ENCODE measurements at places on chromosomes 6 and 20.

- DNase-seq = no peak
Measured at GRCh38 chr6:36999061-36999750, 6.2 kb upstream of the FGD2 start.

GRCh38 chr6:87094576-87094975 is 330 bp downstream of the CGA start:
- no peak for DNase-seq

GRCh38 chr20:63774306-63774705 is 34.7 kb downstream of the SLC2A4RG start:
- no peak for DNase-seq

DNA sequence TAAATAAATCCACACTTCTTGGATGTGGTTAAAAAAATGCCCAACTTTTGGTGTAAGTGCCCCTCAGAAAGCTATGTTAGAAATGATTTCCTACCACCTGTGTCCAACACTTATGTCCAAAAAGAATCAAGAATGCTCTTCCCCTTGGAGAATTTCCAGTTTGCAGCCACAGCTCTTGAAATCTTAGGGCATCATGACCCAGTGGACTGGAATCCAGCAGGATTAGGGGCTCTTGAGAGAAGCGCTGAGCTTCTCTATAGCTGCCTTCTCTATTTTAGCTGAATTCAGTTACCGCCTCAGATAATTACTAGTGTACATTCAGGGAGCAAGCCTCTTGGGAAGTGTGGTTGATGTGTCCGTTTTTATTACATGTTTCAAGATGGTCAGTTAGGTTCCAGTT is 2.5 kb downstream of the PHACTR1 start:
- DNase-seq = no peak

GRCh38 chr6:67916399-67916798 is 718.7 kb upstream of the ADGRB3 start:
- no peak for DNase-seq

GRCh38 chr6:162179196-162179951 is 548.2 kb downstream of the PRKN start:
- DNase-seq = no peak

DNA sequence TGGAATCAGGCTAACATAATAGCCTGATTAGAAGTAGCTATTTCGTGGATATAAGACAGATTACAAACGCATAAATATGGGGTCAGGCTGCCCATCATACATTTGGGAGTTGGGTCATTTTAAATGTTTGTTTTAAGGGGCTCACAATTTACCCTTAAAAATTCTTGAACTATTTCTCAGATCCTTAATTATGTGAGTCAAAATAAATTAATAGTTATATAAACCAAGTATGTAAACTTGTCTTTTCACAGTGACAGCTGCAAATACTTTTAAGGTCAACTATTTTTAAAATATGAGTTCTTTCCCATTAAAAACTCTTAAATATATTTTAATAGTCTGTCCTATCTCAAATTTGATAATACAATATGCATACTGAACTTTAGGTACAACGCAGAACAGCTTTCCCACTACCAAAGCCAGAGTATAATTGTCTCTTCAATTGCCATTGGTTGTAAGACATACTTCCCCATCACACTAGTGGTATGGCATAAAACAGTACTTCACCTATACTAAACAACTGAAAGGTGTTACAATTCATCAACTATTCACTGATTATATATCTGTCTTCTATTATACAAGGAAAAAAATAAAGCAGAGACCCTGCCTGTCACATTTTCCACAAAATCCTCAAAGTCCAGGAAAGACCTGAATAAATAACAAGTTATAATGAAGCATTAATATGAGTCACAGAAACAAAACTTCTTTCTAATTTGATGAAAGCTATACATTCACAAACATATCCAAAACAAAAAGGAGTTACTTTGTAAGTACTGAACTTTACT is 80.8 kb upstream of the COL21A1 start:
- DNase-seq = no peak

DNA sequence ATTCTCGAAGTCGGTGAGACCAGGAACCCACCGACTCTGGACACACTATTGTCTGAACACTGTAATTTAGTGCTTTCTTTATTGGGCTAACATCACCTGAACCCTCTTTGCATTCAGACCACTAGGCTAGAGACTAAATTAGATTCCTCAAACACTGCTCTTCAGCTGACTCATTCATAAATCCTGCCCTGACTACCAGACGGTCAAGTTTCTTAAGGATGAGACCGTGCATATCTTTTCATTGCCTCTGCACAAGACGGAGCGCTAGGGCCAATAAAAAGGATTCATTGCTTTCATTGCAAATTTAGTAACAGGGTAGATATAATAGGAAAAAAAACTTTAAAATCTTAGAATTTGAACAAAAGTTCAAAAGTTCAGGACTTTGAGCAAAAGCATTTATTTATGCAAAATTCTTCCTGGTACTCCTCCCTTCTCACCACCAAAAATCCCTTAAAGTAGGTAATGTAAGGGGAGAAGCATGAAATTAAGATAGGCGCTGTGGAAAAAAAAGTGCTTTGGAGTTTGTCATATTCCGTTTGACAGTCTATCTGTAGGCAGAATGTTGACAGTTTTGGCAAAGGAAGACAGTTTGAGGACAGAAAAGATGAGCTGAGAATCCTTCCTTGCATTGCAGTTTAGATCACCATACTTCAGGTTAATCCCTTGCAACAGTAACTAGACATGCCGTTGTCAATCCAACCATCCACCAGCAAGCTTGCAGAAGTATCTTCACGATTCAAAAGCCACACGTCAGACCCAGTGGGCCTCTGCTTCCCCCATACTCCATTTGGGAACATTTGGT is 328.6 kb upstream of the JARID2 start:
- no peak for DNase-seq

DNA sequence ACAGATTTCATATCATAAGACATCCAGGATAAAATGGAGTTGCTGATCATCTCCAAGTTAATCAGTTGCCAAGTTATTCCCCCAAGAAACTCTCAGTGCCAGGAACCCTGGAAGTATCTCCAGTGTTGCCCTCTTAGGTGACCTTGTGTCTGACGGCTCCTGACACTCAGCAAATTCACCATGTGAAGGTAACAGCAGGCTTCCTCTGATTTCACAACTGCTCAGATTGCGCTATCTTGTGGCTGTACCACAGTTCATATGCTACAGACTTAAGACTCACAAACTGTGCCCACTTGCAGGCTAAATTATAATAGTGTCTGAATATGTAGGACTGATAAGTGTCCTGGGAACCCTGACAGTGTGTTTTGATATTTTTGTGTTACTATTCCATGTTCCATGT is 186.6 kb upstream of the OPRM1 start:
- no peak for DNase-seq

GRCh38 chr6:157879873-157880254 is 56.8 kb downstream of the SNX9 start:
- DNase-seq = no peak

All from HCT116 (cell line).